NCI-H69 (cell line): ENCODE measurements at places on chromosomes 16 and 17.

- no peak for DNase-seq
Measured at GRCh38 chr17:30426292-30426691, 47.6 kb downstream of the CPD start.

DNA sequence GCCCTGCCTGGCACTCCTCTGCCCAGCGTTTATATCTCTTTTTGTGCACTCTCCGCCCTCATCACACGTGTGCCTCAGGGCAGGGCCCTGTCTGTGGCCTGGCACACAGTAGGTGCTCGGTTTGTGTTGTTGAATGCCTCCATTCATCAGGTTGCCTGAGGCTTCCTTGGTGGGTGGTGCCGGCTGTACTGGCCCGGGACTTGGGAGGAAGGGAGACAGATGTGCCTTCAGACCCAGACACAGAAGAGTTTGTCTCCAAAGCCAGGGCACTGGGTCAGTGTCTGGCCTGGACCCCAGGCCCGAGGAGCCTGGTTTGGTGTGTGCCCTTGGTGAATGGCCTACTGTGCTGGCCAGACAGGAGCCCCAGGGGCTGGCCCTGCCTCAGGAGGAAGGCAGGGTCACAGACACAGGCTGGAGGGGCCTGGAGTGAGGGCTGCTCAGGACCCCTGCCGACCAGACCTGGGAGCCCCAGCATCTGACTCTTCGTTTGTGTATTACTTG is 71.6 kb downstream of the RAI1 start:
- peak; percentile 28 for DNase-seq

- DNase-seq: no peak
Measured at GRCh38 chr17:13736916-13737315, 135.2 kb upstream of the HS3ST3A1 start.

- DNase-seq: no peak
Measured at GRCh38 chr16:83054283-83054682, 427.5 kb downstream of the CDH13 start.

DNA sequence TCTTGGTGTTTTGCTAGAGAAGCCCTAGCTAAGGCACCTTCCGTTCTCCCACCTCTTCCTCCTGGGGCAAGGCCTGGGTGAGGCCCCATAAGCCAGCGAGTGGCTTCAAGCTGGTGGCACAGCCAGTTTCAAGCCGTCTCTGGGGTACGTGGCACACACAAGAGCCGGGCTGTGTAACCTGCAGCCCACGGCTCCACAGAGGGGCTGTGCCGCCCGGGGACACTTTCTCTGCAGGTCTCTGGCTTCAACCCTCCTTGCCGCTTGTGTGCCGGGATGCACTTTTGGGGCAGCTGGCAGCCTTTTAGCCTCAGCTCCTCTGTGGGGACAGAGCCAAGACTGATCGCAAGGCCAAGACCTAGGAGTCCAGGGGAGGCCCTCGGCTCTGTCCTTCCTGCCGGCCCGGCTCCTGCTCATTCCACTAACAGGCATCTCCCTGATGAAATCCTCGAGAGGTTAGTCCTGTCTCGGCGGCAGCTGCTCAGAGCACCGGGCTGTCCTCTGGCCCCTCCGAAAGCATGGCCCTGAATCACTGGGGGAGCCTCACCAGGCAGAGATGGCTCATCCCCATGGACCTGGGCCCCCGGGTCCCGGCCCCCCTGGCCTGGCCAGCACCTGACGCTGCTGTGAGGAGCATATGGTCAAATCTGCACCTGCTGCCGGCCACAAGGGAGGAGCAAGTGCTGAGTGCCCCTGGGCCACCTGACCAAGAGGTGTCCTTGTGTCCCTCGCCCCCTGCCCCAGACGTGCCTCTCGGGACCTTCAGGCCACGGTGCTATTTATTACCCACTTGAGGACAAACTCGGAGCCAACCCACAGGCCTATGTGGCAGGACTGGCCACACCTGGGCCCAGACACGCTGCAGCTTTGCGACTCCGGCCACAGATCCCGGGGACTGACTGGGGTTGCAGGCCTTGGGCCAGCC is 98.5 kb downstream of the METRNL start:
- DNase-seq: no peak

DNA sequence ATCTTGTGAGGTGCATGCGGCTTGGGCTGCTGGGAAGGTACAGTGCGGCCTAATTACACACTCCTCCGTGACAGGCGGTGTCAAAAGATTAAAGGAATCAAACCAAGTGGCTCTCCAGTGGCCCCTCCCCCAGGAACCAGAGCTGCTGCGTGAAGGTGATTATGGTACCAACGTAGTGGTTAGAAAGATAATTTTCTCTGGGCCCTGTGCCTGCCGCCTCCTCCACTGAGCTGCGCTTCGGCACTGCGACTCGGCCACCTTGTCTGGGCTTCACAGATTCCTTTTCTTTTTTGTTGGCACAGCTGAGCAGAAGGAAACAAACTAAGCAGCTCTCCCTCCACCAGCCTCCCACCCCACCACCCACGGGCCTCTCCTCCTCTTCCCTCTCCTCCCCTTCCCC is 113.2 kb upstream of the SDK2 start:
- DNase-seq: peak; percentile 83

- peak; percentile 40 for DNase-seq
Measured at GRCh38 chr17:6843241-6843880, 11.8 kb upstream of the TEKT1 start.

- peak; percentile 88 for DNase-seq
Measured at GRCh38 chr16:23362460-23363317, 60.6 kb downstream of the SCNN1B start.

DNA sequence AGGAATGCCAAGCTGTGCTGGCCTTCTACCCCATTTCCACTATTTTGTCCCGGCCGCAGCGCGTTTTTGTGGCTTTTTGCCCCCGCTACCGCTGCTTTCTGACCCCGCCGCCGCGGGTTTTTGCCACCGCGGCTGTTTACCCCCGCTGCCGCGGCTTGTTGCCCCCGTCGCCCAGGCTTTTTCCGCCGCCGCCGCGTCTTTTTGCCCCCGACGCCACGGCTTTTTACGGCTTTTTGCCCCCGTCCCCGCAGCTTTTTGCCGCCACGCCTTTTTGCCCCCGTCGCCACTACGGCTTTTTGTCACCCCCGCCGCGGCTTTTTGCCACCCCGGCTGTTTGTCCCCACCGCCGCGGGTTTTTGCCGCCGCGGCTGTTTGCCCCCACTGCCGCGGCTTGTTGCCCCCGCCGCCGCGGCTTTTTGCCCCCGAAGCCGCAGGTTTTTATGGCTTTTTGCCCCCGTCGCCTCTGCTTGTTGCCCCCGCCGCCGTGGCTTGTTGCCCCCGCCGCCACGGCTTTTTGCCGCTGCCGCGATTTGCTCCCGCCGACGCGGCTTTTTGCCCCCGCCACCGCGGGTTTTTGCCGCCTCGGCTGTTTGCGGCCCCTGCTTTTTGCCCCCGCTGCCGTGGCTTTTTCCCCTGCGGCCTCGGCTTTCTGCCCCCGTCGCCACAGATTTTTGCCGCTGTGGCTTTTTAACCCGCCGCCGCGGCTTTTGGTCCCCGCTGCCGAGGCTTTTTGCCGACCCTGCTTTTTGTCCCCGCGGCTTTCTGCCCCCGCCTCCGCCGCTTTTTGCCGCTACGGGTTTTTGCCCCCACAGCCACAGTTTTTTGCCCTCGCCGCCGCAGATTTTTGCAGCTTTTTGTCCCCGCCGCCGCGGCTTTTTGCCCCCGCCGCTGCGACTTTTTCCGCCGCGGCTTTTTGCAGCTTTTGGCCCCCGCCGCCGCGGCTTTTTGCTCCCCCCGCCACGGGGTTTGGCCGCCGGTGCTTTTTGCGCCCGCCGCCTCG is 520.4 kb upstream of the WSB1 start:
- no peak for DNase-seq

GRCh38 chr17:50534222-50534978 is 1.9 kb downstream of the EPN3 start:
- no peak for DNase-seq

- no peak for DNase-seq
Measured at GRCh38 chr17:17408236-17408794, 68.5 kb upstream of the MED9 start.

DNA sequence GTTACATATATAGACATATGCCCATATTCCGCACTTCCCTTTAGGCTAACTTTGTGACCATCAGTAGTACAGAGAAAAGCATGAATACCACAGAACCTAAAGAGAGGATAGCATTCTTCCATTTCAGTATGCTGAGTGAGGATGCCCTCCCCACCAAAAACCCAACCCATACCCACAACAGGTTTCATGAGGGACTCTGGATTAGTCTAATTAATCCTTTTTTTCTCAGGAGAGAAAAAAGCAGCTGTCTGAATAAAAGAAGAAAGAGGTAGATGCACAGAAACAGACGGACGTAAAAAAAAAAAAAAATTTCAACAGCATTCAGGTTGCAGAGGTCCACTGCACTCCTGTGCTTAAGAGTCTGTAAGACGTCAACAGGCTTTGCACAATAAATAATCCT is 6.7 kb downstream of the MMD start:
- DNase-seq: no peak

DNA sequence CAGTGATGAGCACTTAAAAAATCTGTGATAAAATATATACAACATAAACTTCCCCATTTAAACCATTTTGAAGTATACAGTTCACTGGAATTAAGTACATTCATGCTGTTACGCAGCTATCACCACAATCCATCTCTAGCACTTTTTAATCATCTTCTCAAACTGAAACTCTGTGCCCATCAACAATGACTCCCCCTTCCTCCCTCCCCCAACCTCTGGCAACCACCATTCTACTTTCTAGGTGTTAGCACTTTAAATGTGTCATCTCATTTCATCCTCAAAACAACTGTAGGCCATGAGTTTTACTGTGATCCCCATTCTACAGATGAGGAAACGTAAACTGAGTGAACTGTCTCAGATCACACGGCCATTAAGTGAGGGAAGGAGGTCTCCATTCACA is 13.8 kb upstream of the TMEM98 start:
- DNase-seq: no peak

DNA sequence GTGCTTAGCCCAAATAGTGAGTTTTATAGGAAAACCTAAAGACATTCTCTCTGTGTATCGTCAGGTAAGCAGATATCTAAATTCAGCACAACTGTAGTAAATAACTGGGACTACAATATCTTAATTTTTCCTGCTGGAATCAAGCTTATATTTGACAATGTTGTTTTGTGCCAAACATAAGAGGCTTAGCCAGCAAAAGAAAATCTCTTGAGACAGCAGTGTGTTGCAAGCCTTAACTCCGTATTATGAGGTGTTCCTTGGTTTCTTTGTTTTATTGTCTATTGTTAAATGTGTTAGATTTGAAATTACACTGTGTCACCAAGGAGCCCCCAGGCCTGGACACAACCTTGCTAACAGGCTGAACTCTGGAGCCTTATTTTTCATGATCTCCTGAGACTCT is 1570.6 kb upstream of the GOT2 start:
- DNase-seq: no peak

- peak; percentile 25 for DNase-seq
Measured at GRCh38 chr17:81401723-81402529, 6.7 kb downstream of the BAHCC1 start.

DNA sequence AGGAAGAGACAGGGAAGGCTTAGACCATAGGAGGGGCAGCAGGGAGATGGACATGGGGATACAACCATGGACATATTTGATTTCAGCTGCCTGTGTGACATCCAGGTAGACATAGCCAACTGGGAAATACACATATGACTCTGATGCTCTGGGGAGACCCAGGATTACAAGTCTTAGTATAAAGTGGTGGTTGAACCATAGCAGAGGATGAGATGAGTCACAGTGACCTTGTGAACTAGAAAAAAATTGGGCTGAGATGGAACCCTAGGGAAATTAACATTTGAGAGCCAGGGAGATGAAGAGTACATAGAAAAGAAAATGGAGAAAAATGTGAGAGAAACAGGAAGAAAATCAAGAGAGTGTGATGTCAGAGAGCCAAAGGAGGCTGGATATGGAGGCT is 10.2 kb downstream of the MARCHF10 start:
- DNase-seq: no peak

- no peak for DNase-seq
Measured at GRCh38 chr17:38658741-38659345, 15.9 kb downstream of the EPOP start.

DNA sequence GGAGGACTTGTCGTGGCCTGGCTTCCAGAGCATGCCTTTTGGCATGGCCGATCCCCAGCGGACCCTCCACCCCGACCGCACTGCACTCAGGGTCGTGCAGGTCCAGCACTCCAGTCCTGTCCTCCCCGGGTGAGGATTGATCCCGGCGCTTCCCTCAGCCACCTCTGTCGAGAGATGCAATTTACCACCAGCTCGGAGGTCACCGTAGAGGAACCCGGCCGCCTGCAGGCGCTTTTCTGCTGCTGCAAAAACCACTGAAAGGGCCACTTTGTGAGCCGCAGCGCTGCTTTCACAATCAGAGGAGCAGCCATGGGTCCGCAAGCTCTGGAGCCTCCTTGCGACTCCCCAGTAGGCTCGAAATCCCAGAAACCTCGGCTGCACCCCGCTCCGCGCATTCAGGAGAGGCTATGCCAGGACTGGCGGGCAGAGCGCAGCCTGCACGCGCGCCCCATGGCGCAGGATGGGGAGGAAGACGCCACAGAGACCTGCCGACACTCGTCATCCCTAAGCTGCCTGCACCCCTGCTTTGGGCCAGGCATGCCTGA is 134.2 kb downstream of the HS3ST2 start:
- no peak for DNase-seq

GRCh38 chr17:1762233-1762900 is 507 bp downstream of the SERPINF1 start:
- peak; percentile 56 for DNase-seq

GRCh38 chr17:12830777-12831247 is 41.5 kb downstream of the ARHGAP44 start:
- DNase-seq: no peak
